SW480 (cell line): ENCODE measurements at places on chromosomes 2 and 18.
A peak's percentile ranks its signal among the peaks of the same experiment; 100 is the strongest.

DNA sequence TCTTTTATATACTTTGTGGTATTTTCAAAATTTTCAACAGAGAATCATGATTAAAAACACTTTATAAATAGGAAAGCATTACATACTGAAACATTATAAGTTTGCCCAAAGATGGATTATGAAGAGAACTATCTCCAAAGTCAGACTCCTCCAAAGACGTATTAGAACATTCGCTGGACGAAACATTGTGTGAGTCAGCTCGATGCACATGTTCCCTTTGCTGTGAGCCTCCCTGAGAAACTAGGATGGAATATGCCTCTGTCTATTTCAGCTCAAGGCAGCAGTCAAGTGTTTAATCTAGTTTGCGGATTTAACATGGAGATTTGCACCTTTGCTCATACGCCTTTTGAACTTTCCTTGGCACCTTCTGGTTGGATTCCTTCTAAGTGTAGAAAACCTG, 92.2 kb upstream of the NCKAP5 start:
- no peak for DNase-seq

GRCh38 chr18:50987261-50987660, 19.4 kb downstream of the ELAC1 start:
- no peak for DNase-seq

DNA sequence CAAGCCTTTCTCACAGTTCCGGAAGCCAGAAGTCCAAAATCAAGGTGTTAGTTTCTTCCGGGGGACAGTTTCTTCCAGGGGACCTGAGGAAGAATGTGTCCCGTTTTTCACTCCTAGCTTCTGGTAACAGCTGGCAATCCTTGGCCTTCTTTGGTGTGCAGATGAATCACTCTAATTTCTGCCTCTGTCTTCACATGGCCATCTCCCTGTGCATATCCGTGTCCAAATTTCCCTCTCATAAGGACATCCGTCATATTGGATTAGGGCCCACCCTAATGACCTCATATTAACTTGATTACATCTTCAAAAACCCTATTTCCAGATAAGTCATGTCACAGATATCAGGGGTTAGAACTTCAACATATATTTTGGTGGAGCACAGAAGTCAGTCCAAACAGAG, 141.4 kb downstream of the ZEB2 start:
- DNase-seq = no peak

DNA sequence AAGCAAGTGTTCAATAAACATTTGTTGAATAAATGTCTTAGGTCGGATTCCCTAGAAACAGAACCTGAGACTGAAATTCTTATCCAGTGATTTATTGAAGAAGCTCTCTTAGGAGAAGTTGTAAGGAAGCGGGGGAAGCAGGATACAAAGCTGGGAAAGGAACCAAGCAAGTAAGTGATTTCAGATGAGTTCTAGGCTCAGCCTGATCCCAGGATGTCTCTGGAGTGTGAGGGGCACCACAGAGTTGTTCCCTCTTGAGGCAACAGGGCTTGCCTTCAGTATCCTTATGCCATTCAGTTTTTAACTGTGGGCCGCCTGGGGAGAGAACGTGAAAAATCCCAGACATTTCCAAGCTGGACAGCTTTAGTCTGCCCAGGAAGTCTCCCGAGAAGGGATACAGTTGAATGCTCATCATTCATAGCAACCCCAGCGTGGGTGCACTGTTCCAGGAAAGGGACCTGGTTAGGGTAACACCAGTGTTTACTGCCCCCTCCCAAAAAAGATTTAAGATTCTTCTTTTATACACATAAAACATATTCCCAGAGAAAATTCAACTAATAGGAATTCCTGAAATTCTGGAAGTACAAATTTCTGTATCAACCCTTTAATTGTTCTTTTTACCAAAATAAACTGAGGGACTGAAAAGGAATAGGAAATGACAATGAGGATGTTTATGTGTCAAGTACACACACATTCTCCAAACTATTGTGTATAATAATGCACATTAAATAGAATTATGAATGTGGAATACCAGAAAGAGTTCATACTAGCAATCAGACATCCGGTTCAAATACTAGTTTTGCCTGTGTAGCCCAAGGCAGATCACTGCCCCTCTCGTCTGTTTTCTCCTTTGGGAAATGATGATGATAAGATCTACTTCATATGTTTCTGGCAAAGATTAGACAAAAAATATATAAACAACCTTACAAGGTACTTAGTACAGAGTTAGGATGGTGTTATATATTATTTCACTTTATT, 592.1 kb upstream of the CDH2 start:
- DNase-seq = no peak

- DNase-seq = no peak
Observed at GRCh38 chr2:104406261-104406726, 447.6 kb upstream of the POU3F3 start.

GRCh38 chr18:39318462-39318861, 1752.9 kb upstream of the CELF4 start:
- no peak for DNase-seq

GRCh38 chr2:207035875-207036274, 96.6 kb downstream of the CPO start:
- DNase-seq = no peak

GRCh38 chr18:55763805-55764204, 175.8 kb upstream of the TCF4 start:
- DNase-seq = no peak

DNA sequence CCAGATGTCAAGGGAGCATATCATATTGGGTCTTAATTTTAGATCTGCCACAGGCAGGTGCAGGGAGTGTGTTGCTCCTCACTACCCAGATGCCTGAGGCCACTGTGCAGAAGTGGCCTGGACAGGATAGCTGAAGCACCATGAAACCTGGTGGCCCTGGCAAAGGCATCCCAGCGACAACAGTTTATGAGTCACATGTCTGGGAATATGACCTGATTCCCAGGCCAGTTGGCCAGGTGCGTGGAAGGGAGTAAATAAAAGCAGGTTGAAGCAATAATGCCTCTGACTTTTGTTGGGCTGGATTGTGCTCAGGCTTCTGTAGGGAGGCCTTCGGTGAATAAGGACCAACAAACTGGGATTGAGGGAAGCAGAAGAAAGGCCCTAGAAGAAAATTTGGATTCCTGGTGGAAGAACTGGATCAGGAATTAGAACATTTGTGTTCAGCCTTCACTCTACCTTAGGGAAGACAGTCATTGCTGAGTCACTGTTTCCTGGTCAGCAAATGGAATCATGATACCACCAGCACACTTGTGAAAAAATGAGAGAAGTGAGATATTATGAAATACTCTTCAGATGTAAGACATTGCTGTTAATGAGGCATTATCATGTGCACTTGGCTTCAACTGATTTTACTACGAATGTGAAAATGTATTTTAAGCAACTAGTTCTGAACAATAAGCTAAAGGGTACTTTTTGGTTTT, 78.4 kb upstream of the ZNF516 start:
- DNase-seq = no peak

GRCh38 chr2:43616967-43617680, 19.9 kb upstream of the PLEKHH2 start:
- no peak for DNase-seq

DNA sequence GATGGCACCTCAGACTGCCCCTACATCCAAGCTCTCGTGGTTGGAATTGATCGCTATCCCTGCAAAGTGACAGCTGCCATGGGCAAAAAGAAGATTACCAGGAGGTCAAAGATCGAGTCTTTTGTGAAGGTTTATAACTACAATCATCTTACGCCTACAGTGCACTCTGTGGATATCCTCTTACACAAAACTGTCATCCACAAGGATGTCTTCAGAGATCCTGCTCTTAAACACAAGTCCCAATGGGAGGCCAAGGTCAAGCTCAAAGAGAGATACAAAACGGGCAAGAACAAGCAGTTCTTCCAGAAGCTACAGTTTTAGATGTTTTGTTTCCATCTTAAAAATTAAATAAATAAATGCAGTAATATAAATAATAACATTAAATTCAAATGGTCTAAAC, 45.4 kb downstream of the INO80D start:
- DNase-seq = no peak

- DNase-seq = no peak
Observed at GRCh38 chr2:127320586-127321275, 26.8 kb upstream of the ERCC3 start.

DNA sequence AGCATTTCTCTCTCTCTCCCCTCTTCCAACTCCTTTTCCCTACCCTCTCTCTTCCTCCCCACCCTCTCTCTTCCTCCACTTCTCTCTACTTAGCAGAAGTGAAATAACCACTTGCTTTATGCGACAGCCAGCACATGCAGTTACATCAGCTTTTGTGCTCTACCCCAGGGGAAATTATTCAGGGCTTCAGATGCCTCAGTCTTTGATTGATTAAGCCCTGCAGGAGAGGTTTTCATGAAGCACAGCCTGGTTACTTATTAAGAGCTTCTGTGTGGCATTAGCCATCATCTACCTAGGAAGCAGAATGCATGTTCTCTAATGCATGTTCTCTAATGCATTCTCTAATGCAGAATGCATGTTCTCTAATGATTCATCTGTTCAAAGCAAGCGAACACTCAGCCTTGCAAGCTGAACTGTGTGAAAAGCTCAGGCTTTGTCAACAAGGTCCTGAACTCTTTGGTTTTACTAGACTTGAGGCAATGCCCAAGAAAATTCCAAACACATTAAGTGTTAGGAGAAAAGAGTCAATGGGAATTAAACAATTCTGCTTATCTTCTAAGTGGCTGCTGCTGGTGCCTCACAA, 56.1 kb downstream of the LHCGR start:
- no peak for DNase-seq

GRCh38 chr2:215705771-215706361, 270.0 kb upstream of the FN1 start:
- DNase-seq = no peak

DNA sequence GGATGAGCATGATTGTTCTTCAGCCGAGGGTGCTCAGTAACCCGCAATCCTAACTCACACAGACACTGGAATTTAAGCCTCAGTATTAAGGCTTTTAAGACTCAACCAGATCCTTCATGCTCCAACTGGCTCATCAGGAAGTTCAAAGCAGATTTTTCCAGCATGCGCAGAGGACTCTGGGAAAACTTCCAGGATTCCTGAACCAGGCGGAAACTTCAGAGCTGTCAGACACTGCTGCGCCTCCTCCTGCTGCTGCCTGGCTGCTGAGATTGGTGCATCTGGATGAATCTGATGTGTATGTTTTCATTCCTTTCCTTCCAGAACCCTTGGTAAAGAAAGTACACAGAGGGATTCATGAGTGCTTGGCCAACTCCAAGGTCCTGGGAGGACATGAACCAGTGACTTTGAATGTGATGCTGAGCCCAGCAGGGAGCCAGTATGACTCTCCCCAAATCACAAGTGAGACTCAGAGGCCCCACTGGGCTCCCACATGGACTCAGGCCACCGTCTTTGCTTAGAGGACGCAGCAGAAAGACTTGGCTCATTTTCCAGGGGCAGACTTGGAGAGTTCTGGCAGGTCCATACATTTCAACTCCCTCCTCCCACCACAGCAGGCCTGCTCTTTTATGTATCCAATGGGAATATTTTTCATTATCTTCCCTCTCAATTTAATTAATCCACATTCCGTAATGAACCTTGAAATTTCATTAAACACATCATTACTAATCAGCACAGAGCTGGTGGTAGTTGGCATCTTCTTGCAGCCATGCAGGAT, 143.5 kb upstream of the HDAC4 start:
- DNase-seq = no peak

DNA sequence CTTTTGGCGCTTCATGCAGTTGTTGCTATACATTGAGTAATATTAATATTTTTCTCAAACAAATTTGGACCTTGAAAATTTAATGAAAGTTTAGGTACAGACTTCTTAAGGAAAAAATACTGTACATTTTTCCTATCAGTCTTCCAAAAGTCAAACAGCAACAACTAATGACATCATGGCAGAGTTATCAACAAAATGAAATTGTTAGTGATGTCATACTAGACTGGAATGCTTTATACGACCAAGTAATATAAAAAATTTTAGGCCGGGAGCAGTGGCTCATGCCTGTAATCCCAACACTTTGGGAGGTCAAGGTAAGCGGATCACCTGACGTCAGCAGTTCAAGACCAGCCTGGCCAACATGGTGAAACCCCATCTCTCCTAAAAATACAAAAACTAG, 12.0 kb upstream of the STPG4 start:
- no peak for DNase-seq

DNA sequence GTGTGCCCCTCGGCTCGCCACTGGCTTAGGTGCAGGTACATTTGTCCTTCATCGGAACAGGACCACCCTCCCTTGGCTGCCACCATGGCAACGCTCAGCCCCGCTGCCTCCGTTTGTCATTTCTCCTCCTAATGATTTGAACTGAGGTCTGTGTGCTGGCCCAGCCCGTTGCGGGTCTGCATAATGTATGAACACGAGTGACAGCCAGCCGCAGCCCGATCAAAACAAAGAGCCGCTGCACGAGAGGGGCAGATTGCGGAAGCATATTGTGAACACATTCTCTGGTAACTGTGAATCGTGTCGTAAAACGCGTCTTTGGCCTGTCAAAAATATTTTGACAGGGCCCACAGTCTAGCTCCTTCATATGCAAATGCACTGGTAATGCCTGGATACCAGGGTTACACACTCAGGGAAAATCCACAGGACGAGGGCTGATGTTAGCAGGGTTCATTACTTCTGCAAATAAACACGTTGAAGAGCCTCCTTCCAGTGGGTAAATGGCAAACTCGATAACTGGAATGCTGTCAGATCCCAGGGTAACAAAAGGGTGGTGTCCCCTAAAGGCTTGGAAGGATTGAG, 137.0 kb downstream of the AGAP1 start:
- no peak for DNase-seq

DNA sequence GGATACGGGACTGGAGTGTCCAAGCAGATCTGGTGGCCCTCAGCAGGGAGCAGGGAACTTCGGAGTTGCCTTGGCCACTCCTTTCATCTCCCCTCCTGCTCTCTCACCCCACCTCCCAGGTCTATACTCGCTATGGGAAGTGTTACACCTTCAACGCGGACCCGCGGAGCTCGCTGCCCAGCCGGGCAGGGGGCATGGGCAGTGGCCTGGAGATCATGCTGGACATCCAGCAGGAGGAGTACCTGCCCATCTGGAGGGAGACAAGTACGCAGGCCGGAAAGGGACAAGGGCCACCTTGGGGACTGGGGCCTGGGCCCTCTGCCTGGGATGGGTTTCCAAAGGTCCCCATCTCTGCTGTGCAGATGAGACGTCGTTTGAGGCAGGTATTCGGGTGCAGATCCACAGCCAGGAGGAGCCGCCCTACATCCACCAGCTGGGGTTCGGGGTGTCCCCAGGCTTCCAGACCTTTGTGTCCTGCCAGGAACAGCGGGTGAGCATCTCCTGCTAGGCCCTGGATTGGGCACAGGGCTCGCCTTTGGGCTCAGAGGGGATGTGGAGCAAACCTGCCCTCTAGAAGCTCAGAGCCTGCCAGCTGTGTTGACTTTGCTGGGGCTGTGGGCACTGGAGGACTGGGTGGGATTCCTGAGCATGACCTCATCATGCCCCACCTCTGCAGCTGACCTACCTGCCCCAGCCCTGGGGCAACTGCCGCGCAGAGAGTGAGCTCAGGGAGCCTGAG, 11.8 kb downstream of the CHPF start:
- DNase-seq = peak; percentile 32
